ENCODE measurements at places on chromosomes 3 and 15. TPM values are rescaled to one million over a fixed set of nuclear protein-coding genes. Genes with fewer than 3 reads are reported as not detected.
A peak's percentile ranks its signal among the peaks of the same experiment; 100 is the strongest.

- peak; percentile 73 for DNase-seq
Measured at GRCh38 chr15:45456212-45457106, 66.1 kb downstream of the SLC30A4 start.

DNA sequence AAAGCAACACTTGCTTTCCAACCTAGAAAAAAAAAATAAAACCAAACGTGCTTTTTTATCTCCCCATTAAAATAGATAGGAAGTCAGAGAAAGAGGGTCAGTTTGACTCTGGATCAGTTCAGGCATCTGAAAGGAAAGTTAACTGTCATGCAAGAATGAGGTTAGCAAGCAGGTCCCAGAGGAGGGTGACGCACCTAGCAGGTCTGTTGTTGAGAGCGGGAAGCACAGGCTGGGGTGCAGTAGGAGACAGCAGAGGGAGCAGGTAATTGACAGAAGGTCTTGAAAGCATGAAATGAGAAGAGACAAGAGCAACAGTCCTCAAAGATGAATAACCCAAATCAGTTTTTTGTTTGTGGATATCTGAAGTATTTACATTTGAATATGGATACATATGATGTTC, 82.5 kb downstream of the ANO10 start:
- DNase-seq = no peak

DNA sequence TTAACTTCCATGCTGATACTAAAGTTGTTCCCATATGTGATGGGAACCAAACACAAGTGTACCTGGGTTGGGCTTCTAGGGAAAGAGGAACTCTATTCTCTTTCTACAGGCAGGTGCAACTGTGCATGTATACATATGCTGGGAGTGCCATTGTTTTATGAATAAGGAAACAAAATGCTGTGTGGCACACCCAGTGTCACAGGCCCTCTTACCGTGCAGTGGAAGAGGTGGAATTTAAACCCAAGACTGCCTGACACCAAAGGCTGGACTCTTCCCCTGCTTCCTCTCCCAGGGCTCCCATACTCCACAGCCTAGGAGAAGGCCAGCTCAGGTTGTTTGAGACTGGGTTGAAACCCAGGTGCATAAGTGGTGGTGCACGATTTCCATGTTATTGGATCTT, 1.9 kb upstream of the FETUB start:
- no peak for DNase-seq

DNA sequence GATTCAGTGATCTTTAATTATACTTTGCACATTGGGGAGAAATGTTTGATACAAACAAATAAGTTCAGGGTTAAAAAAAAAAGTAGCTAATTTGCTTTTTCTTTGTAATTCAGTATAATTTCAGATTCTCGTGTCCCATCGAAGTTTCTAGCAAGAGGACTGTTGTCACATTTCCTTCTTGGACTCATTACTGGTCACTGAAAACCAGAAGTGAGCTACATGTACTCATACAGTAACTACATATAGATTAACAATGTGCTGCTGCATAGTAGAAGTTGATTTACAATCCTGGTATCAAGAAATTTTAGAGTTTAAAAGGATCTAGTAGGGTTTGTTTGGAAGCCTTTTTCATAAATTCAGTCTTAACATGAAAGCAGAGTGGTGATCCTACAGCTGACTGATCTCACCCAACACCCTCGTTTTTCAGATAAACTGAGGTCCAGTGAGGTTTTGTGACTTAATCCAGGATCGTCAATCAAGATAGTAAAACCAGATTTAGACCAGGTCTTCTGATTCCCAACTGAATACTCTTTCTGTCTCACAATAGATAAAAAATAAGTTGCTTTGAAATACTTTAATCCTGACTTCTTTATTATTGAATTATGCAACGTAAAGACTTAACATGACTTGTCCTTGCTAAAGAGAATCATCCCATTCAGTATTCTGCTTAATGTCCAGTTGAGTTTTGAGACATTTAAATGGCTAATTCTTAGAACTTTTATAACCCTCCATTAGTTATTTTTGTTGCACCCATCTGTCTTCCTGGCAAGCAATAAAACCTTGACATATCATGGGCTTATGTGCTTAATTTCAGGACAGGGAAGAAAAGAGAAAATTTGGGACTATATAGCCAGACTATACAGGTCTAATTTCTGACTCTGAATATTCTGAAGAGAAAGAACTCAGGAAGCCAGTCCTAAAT, 2.8 kb downstream of the SEC62 start:
- no peak for DNase-seq

DNA sequence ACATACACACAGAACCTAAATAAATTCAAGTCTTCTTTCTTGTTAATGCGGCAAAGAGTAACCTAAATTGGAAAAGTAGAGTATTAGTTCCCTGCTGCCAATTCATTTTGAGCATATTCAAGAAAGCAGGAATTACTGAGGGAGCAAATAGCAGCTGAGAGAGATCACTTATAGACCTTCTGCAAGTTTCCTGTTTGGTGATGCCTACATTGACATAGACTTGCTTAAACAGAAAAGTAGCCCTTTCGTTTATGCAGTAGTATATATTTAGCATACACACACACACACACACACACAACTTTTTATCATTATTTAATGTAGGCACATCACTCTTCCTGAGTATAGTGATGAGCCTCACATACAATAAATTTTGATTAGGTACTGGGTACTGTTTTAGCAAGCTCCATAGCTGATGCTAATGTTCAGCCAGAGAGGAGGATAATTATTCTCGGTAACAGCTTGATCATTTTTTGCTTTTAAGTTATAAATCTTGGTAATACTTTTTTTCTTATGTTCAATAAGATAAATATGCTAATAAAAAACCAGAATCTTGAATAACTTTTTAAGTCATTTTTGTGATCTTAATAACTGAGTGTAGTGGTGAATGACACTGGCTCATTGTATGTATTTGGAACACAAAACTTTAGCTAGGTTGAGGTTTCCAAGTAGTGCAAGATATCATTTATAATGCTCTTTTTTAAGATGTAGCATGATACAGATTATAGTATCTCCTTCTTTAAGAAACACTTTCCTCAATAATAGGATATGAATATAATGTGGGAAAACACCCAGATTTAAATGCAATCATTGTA, 174.7 kb downstream of the MBNL1 start:
- DNase-seq = no peak

DNA sequence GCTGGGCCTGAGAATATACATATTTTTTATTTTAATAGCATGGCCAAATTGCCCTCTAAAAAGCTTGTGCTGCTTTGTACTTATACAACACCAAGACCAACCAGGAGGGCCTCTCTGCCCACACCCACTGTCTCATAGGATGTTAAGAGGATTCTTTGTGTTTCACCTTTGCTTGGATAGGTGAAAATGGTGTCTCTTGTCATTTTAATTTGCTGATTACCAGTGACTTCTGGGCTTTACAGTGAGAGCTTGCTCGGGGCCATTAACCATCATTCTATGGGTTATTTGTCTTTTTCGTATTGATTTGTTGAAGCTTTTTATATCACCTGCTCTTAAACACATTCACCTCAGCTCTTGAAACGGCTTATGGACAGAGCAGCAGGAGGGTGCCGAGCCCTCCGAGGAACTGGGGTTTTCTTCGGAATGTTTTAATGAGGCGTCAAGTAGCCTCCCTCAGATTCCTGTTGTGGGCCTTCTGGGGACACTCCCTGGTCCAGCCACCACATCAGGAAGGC, 10.5 kb downstream of the PTH1R start:
- DNase-seq = no peak

Gene FETUB
- not detected for total RNA-seq
